CD4-positive, alpha-beta T cell treated with Interleukin-1 beta for 1 hour (primary cell): ENCODE measurements at places on chromosomes 1 and 21.

GRCh38 chr1:86914998-86915736, 732 bp downstream of the HS2ST1 start:
- peak; percentile 23 for DNase-seq

DNA sequence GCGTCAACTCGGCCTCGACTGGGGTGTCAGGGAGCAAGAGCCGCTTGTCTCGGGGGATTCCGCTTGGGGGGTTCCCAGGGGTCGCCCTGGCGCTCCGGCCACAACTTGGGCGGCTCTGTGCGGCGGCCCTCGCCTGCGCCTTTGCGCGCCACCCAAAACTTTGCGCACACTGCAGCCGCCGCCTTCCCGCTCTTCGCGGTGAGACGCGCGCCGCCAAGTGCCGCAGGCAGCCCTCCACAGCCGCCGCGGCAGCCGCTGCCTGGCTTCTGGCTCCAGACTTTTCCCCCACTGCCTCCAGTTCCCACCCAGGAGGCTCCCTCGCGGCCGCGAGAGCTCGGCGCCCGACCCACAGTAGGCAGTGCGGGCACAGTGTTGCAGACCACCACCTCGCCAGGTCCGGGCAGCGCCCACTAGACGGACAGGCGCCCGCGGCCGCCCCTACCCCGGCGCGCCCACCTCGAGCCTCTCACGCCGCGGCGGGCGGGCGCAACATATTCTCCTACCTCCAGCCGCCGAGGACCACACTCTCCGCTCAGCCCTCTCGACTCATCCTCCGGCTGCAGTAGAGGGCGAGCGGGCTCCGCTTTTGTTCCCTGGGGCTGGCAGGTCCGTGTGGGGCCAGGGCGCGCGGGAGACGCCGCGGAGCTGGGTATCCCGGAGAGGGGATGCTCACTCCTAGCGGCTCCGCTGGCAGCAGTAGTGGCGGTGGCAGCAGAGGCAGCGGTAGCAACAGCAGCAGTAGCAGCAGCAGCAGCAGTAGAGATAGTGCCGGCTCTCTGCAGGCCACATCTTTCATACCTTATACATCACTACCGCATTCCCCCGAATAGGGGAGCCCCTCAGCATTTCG, 296.6 kb downstream of the OMA1 start:
- no peak for DNase-seq

DNA sequence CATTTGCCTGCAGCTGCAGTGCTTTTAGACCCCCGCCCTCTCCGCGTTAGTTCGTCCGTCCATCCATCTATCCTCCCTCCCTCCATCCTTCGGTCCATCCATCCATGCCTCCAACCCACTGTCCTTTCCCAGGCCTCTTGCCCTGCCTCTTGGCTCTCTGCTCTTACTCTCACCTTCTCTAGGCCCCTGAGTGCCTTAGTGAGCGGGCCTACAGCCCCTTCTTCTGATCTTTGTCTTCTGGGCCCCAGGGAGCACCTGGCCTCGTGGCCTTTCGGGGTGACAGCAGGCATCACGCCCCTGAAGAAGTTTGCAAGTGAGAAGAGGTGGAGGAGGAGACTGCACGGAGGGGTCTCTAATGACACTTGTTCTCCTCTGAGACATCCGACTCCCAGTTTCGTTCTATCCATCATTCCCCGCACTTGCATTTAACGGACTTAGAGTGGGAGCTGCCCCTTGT, 842 bp downstream of the ATXN7L2 start:
- DNase-seq: no peak

DNA sequence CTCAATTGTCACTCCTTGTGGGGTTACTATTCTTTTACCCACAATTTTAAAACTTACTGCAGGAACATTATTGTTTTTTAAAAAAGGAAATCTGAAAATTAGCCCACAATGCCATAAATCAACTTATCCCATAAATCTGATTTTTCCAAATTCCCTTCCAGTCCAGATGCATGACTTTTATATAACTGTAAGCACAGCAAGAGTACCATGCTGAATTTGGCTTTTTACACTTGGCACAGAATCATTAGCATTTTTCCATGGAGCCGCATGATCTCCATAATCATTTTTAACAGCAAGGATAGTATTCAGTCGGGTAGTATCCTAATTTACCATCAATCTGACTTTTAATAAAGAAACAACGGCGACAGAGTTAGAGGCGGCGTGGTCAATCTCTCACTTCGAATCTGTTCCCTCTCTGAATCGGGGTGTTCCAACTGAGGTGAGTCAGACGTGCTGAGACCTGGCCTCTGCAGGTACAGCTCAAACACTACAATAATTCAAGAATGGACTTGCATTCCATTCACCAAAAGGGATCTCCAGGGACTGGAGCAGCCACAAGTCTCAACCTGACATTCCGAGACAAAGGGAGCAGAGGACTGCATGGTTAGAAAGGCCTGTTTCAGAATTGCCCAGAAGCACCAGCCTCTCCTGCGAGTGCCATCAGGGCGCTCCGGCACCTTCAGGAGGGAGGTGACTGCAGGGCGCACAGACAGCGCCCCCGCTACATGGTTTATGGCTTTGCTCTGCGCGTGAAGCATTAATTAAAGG, 48.9 kb downstream of the SLC66A1 start:
- no peak for DNase-seq

DNA sequence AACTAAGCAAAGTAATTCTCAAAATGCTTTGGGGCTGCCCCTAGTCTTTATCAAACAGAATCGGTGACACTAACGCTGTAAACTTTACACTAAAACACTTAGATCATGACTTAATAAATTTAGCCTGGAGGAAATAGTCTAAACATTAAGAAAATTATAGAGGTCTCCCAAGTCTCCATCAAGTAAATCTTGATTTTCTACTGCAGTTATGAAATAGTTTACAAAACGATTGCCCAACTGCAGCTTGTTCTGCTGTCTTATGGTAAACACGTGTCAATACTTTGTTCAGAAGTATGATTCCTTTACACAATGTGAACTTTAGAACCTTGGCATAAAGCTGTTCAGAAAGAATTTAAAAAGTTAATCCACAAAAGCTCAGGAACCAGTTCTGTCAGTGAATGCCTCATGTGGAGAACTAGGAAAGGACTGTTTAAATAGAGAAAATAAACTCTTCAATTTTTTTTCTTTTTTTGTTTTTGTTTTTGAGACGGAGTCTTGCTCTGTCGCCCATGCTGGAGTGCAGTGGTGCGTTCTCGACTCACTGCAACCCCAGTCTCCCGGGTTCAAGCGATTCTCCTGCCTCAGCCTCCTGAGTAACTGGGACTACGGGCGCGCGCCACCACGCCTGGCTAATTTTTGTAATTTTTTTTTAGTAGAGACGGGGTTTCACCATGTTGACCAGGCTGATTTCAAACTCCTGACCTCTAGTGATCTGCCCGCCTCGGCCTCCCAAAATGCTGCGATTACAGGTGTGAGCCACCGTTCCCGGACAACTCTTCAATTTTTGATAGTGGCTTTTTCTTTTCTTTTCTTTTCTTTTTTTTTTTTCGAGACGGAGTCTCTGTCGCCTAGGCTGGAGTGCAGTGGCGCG, 1.6 kb downstream of the DDI2 start:
- no peak for DNase-seq

- DNase-seq: no peak
Observed at GRCh38 chr1:90795431-90795830, 78.3 kb upstream of the BARHL2 start.

DNA sequence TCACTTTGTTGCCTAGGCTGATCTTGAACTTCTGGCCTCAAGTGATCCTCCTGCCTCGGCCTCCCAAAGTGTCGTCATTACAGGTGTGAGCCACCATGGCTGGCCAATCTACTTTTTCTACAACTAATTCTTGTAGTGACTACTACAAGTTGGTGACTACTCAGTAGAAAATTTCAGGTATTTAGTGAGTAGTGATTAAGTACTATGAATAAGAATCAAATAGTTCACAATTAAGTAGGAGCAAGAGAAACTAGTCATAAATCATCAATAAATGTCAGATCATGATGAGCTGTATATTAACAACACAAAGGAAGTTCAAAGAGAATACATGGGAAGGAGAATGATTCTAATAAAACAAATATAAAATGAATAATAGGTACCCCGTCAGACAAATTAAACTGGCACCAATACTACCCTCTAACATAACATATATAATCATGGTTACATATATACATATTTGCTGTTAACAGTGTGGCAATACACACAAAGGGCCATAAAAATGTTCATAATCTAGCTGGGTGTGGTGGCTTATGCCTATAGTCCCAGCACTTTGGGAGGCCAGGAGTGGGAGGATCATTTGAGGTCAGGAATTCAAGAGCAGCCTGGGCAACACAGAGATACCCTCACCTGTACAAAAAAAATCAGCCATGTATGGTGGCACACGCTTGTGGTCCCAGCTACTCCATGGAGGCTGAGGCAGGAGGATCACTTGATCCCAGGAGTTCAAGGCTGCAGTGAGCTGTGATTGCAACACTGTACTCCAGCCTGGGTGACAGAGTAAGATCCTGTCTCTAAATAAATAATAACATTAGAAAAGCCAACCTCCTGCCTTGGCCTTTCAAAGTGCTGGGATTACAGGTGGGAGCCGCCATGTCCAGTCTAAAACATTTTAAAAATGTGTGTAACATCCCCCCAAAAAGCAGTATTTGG, 19.1 kb downstream of the YY1AP1 start:
- DNase-seq: no peak

- no peak for DNase-seq
Observed at GRCh38 chr1:9835758-9836631, 12.2 kb upstream of the CLSTN1 start.

DNA sequence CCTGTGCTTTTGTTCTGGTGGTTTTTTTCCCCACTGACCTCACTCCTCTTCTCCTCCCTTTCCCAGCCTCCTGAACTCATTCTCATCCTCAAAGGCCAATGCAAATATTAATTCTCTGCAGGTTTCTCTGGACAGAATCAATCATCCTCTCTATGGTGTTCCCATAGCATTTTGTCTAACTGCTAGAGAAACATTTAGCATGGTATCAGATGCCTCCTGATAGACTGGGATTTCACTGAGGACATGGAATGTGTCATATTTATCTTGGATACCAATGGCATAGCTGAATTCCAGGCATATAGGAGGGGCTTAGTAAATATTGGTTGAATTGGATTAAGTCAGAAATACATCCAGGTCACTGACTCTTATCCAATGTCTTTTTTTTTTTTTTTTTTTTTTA, 46.1 kb upstream of the SRP9 start:
- DNase-seq: no peak

DNA sequence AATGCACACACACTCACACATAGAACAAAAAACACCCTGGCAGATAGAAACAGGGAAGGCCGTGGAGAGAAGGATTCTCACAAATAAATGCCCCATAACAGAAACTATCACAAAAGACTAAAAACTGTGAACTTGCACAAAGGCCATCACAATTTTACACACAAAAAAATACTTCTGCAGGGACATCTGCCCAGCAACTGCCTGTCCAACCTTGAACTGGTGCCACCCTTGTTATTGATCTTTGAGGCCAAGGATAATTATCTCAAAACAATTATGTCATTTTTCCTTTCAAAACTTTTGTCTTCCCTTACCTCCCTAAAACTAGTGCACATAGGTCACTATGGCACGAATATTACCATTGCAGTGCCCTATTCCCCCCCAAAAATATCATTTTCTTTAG, 143.8 kb upstream of the KCTD3 start:
- no peak for DNase-seq

GRCh38 chr1:38139738-38140487, 93.3 kb upstream of the POU3F1 start:
- DNase-seq: no peak

GRCh38 chr1:235865565-235866204, 1.0 kb downstream of the LYST start:
- DNase-seq: no peak

GRCh38 chr1:158830074-158830677, 975 bp upstream of the MNDA start:
- no peak for DNase-seq

- no peak for DNase-seq
Observed at GRCh38 chr1:20102875-20103274, 16.5 kb downstream of the PLA2G2D start.

GRCh38 chr21:32316361-32317215, 17.9 kb downstream of the MRAP start:
- DNase-seq: no peak

- no peak for DNase-seq
Observed at GRCh38 chr1:170240409-170240808, 94.7 kb downstream of the NTMT2 start.

DNA sequence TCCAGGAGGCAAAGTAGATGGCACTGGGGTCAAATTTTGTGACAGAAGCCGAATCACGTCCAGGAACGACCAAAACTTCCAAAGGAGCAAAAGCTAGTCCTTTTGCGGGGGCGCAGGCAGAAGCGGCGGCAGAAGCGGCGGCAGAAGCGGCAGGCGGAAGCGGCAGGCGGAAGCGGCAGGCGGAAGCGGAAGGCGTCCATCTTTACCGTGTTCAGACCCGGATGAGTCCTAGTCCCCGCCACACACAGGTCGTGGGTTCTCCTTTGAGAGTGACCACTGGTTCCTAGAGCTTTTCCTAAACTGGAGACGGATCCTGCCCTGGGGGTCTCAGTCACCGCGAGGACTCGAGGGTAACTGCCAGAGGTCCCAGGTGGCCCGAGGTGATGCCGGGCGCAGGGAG, 53.6 kb downstream of the POFUT2 start:
- DNase-seq: no peak

DNA sequence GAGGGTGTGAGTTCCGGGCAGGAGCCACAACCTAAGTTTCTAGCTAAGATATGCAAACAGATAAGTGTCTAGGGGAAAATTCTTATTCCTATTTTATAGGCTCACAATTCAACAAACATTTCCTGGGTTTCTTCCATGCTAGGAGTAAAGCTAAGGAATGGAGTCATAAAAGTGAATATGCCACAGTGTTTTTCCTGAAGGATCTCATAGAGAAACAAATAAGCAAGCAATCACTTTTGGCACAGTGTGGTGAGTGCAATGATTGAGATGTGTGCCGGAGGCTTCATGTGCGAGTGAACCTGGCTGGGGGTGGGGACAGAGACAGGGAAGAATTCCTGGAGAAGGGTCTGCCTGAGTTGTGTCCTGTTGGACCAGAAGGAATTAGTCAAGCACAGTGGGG, 147.4 kb downstream of the TENT5C start:
- no peak for DNase-seq

DNA sequence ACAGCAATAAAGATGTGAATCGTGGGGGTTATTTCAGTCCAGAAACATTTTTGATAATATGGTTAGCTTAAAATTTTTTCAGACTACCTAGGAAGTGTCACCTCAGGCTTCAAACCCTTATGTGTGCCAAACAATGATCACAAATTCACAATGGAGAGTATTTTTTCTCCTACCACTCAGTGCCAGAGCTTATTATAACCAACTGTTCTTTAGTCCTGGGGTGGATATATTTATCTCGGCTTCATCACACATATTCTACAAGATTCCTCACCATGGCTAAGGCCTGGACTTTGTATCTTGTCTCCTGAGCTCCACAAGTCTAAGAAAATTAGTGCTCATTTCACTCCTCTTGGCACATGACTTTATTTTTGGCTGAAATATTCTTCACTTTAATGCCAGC, 629.1 kb downstream of the RWDD3 start:
- no peak for DNase-seq

GRCh38 chr1:5419501-5419900, 572.7 kb downstream of the NPHP4 start:
- DNase-seq: no peak
